NCI-H446 treated with DMSO at 0.1 percent for 48 hours (cell line): ENCODE measurements at places on chromosomes 11 and 22.

- DNase-seq = no peak
Measured at GRCh38 chr22:23093051-23093788, 22.9 kb downstream of the GNAZ start.

DNA sequence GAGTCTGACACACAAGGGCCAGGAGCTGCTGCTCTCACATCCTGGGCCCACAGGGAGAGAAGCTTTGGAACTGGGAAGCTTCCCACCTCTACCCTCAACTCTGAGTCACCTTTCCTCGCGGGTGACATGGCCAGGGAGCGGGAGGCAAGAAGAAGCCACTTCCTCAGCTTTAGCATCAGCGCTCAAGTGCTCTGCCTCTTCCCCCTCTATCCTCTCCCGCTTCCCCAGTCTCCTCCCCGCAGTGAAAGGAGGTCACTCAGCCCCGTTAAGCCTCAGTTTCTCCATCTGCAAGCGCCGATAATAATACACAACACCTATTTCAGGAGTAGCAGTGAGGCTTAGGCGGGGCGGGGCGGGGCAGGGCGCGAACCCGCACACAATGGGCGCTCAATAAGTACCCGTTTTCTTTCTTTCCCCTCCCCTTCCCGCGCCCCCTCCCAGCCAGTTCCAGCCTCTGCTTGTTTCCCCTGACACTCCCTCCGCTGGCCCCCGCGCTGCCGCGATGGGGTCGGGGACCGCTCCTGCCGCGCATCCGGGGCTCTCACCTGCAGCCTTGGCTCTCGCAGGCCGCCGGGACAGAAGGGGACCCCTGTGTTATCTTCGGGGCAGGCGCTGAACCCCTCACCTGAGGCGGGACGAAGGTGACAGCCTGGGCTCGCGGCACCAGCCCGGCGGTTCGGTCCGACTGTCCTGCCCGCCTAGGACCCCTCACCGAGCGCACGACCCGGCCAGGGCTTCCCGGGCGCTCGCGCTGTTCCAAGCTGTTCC is 892 bp downstream of the GDPD5 start:
- no peak for DNase-seq

- no peak for DNase-seq
Measured at GRCh38 chr22:41171996-41172395, 33.1 kb upstream of the L3MBTL2 start.

GRCh38 chr11:105371311-105371710 is 231.7 kb upstream of the CARD18 start:
- DNase-seq = no peak

DNA sequence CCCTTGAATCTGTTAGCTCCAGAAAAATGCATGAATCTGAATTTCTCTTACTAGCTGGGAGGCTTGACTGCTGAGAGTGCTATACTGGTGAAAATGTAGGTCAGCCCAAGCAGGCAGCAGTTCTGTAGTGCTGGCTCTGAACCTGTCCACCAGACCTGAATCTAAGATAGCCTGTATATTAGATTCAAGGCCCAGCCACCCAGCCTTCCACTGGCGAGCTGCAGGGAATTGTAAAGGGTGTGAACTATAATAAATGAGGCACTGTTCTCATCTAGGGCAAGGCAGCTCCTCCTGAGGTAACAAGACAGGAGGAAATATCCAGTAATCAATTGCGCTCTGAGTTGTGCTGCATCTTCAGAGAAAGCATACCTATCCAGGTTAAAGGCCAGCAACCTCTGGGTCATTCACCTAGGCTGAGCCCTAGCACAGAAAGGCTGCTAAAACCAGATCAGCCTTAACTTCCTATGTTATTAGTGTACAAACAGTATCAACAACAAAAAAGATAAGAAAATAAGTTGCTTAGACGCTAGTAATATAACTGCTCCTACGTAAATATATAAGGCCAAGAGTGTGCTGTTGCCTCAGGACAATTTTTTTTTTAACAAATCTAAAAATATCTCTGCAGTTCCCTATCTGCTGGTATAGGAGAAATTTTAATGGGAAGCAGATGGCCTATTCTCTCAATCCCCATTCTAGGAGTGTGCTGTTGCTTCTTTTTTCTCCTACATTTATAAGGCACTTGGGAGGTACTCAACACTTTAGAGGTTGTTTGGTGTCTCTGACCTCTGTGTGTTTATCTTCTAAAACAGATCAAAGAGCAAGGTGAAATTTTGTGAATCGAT is 63.0 kb downstream of the RELT start:
- no peak for DNase-seq

- no peak for DNase-seq
Measured at GRCh38 chr22:44271732-44272400, 40.9 kb downstream of the SHISAL1 start.

DNA sequence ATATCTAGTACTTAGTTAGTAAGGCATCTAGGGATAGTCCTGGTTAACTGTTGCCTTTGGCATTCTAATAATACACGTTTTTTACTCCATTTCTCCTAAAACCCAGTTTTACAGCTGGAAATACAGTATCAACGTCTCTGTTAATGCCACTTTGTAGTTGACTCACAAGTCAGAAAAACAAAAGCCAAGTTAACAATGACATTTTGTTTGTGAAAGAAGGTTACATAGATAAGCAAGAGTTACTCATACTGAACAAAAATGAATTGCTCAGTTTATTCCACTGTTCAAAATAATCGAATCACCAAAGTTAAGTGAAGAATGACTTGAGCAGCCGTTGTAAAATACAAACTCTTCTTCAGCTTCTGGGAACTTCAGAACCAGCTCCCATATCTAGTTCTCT is 540.3 kb downstream of the ETS1 start:
- DNase-seq = no peak

DNA sequence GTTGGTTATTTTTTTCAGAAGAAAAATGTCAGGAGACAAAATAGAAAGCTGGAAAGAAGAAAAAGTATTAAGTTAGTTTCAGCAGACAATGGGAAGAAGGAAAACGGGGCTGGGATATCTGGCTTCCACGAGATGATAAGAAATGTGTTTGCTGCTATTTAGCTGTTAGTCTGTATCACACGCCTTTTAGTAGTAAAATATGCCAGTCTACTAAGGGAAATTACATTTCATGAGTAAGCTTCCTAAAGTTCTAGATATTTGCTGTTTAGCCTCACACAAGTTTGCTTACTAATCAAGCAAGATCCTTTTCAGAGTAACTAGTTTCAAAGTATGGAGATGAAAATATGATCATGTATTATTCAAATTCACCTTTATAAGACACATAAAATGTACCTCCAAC is 1.5 kb downstream of the OR51B4 start:
- DNase-seq = no peak

- DNase-seq = no peak
Measured at GRCh38 chr11:21896216-21896615, 296.7 kb upstream of the ANO5 start.

- no peak for DNase-seq
Measured at GRCh38 chr22:45830531-45831245, 146.3 kb downstream of the WNT7B start.

DNA sequence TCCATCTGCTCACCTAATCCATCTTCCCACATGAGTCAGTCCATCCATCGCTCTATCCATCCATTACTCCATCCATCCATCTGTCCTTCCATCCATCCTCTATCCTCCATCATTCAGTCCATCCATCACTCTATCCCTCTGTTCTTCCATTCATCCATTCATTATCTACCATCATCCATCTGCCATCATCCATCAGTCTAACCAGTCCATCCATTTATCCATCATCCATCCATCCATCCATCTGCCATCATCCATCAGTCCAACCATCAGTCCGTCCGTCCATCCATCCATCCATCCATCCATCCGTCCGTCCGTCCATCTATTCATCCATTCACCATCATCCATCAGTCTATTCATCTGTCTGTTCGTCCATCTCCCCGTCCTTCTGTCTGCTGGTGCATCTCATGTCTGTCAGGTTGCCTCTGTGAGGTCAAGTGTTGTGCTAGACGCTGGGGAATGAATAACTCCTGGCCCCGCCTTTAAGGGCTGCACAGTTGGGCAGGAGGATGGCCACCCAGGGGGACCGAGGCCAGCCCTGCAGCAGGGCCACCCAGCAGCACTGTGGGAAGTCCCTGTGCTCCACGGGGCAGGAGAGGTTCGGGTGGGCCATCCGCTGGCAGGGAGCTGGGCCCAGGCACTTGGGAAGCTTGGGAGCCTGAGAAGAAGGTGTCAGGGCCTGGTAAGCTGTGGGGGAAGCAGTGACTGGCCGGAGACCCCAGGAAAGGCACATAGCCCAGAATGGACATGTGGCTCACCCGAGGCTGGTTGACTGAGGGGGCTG is 137.1 kb downstream of the CTTN start:
- no peak for DNase-seq

GRCh38 chr22:36455571-36456463 is 25.6 kb downstream of the TXN2 start:
- no peak for DNase-seq

GRCh38 chr11:114031246-114031966 is 28.1 kb upstream of the ZBTB16 start:
- DNase-seq = no peak

DNA sequence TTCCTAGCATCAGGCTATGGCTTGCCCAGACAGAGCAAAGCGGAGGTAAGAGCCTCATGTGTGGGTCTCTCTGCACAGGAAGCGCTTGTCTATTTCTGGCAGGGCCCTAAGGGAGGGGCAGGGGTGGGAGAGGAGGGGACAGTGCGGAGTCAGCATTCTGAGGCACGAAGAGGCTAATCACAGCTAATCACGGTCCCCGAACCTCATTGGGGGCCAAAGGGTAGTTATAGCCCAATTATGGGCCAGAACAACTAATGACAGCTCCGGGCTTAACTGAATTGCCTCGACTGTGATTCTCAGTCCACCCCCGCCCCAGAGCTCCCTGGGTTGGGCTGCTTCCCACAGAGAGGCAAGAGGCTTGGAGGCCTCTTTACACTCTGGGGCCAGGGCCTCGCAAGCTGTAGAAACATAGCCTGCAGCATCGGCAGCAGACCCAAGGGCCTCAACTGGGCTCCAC is 72.7 kb upstream of the PRDM11 start:
- no peak for DNase-seq

GRCh38 chr11:73330569-73331093 is 22.6 kb downstream of the ARHGEF17 start:
- no peak for DNase-seq

DNA sequence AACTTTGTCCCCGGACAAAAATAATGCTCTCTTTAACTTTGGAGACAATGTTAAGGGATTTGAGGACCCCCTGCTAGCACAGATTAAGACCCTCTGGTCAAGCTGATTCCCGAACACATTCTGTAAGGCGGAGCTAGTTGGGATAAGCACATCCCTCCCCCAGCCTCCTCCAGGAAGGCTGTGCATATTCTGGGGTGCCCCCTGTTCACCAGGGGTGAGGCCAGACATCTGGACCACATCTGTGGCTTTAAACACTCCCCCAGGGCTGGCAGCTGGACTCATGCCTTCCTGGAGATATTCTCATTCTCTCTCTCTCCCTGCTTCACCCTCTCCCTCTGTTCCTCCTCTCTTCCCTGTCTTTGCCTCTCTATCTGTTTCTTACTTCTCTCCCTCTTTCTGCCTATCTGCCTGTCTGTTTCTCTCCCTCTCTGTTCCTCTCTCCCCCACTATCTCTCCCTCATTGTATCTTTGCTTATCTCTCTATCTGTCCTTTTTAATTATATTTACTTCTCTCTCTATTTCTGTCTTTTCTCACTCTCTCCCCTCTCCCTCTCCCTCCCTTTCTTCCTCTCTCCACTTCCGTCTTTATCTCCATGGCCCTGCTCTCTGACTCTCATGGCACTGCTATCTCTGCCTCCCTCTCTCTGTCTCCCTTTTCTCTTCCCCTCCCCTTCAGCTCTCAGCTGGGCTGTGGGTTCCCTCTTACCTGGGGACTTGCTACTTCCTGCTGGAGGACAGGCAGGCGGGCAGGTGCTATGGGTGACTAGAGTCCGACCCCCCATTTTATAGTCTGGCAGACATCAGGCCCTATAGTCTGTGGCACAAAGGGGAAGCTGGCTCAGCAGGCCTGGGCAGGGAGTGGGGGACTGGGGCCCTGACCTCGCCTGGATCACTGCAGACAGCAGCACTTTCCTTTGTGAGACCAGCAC is at the start of gene CRYBB1:
Gene CRYBB1 (minus strand): TSS at position 757 of the 929 bp plus-strand sequence. CDS start 1,708 bp downstream, outside the sequence.
- DNase-seq = no peak

- no peak for DNase-seq
Measured at GRCh38 chr22:27462190-27462589, 339.4 kb downstream of the MN1 start.
